SHP77 treated with DMSO at 0.1 percent for 48 hours (cell line): ENCODE measurements at places on chromosomes 7 and 10.

DNA sequence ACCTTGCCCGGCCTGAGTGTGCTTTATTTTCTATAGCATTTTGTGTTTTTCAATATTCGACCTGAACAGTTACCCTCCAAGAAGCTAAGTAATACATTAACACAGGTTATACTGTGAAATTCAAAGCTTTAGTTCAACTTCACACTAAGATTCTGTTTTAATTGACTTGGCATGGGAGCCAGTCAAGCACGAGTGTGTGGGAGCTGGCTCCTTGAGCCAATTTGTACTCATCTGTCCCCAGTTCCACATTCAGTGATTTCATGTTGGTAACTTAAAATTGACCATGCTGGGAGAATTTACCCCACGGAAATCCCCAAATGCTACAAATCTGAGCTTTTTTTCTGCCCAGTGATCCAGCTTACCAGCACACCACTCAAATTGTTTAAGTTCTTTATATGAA, 20.3 kb downstream of the TSPAN12 start:
- DNase-seq, result no peak

DNA sequence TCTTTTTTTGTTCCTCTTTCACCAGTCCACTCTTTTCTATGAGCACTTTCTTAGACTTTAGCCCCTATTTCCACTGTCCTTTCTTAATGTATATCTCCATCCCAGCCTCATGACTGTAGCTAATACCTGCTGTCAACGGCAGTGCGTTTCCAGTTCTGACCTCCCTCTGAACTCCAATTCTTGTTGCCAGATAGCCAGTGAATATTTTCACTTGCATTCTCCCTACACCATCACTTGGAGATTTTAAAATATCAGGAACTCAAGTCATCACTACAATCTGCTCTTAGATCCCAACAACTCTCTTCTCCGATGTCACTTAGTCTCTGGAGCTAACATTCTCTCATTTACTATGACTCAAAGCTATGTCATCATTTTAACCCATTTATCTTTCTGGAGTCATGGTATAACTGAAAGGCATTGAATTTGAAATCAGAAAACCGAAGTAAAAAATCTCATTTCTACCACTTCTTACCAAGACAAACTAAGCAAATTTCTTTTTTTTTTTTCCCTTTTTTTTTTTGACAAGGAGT, 5.1 kb upstream of the SLC16A12 start:
- no peak for DNase-seq

DNA sequence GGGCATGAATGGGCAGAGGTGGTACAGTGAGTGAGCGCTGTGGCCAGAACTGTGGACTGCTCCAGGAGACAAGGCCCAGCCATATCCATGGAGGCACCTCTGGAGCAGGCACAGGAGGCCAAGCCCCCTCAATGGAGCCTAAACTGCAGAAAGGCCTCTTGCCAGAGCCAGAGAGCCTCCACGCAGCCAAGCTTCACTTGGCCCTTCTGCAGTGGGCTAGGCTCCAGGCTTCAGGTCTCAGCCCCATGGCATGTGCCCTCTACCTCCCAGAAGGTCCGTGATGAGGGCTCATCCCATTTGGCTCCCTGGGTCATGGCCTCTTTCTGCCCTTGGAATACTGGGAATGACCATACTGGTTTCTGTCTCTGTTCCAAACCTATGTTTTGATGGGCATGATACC, 8.9 kb downstream of the PDE1C start:
- no peak for DNase-seq

- peak; percentile 63 for DNase-seq
These were observed 132.2 kb downstream of the MAD1L1 start for GRCh38 chr7:2100278-2101208.

DNA sequence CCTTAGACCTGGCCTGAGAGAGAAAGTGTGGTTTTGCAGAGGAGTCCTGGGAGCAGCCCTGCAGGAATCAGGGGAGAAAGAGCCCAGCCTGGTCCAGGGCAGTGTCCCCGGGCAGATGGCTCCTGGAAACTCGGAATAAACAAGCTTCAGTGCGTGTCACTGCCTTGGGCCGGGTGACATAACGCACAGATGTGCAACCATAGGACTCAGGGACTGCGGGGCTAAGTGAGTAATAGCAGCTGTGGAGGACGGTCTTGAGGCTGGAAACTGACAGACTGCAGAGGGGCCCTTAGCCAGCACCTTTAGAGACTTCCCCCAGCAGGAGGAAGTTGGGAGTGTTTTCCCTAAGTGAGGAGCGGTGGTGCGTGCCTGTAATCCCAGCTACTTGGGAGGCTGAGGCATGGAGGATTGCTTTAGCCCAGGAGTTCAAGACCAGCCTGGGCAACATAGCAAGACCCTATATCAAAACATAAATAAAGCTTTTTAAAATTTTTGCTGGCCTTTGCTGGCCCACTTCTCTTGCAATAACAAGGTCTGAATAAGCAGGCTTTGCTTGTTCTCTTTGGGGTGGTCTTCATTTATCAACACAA, 5.3 kb upstream of the CLIP2 start:
- DNase-seq, result no peak

DNA sequence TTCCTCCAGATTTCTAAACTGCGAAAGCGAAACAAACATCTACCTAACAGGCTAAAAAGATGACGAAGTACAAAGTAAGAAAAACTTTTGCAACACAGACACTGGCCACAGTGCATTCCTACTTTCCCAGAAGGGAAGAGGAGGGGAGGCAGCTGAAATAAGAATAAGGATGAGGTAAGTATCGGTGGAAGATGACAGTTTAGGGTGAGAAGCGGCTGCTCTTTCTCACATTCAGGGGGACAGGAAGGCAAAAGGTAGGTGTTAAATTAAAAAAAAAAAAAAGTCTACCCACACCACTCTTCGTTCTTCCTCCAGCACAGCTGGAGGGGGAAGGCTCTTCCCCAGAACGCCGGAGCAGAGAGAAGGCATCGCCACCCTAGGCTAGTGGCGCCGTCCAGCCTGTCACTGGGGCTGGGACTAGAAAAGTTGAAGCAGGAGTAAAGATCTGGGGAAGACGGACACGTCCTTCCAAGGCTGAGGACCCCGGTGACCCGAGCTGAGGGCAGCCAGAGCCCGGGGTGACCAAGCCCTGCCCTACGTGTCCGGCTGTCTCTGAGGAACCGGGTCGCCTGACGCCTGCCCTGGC, 846 bp downstream of the DNAJC1 start:
- DNase-seq, result no peak

DNA sequence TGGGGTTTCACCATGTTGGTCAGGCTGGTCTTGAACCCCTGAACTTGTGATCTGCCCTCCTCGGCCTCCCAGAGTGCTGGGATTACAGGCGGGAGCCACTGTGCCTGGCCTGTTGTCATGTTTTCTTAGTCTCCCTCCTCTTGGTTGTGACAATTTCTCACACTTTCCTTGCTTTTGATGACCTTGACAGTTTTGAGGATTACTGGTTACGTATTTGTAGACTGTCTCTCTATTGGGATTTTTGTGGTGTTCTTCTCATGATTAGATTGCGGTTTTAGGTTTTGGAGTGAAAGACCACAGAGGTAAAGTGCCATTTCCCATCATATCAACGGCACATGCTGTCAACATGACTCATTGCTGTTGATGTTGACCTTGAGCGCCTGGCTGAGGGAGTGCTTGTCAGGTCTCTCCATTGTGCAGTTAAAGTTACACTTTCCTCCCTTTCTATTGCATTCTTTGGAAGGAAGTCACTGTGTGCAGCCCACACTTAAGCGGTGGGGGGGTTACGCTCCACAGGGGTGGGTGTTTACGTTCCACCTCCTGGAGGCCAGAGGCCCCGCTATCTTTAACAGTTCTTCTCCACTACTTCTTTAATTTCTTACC, 10.8 kb downstream of the NEURL1 start:
- DNase-seq, result no peak

GRCh38 chr7:121916211-121916610, 43.2 kb downstream of the PTPRZ1 start:
- DNase-seq, result no peak

DNA sequence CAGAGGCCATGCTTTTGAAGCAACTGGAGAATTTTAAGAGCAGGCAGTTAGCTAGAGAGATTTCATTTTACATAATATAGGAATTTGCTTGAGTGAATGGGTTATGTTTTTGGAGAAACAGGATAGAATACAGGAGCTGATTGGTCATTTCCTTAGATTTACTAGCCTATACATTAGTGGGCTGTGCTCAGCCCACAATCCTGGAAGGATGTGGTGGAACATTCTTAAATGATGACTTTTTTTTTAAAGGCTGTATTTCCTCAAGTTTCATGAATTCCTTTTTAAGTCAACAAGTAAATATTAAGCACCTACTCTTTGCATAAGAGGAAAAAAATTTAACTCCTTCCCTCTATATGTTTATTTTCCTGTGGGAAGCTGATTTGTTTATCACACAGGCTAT, 314.4 kb upstream of the BMPER start:
- DNase-seq, result no peak

DNA sequence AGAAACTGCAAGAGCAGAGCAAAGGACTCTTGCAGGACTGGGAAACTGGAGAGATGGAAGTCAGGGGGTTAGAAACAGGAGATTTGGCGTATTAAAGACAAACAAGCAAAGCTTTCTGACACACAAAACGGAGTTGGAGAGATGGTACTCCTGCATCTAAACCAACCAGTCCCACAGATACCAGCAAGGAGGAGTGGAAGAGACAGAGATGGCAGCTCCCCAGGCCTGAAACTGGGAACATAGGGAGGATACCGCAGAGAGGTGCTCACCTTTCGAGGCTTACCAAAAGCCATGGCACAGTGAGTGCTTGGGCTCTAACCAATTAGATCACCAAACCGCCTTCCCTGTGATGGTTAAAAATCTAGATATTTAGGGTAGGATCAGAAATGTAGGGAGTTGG, 4.8 kb upstream of the MBL2 start:
- no peak for DNase-seq

GRCh38 chr10:11760861-11761260, 18.7 kb downstream of the ECHDC3 start:
- DNase-seq, result no peak

DNA sequence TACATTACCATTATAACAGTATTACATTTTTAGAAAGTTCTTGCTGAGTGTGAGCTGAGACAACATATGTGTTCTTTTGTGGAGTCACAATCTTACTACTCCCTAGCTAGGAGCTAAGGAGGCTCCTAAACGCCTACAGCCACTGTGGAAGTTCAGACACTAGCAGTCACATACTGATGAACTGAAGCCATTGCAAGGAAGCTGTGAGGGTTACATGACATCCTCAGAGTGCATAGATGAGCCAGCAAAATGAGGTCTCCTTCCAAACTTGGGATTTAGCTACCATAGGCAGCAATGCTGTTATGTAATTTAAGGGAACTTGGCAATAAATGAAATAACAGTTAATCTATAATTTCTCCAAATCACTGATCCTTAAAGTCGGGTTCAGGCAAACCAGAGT, 10.8 kb upstream of the ST7 start:
- DNase-seq, result no peak

DNA sequence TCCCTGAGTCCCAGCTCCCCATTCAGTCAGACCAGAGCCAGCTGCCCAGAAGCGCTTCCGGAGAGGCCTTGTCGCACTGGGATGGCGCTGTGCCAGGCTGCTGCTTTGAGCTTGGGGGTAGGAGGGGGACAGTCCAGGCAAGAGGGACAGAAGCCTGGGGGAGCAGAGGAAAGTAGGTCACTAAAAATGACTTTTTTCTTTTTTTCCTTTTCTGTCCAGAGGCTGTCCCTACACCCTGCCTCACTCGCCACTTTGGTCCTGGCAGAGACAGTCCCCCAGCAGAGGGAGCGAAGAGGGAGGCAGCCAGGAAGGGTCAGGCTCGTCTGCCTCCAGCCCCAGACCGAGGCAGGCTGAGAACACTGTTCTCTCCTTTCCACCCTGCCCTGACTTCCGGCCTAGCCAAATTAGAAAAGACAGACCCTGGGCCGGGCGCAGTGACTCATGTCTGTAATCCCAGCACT, 15.8 kb upstream of the TRIM8 start:
- peak; percentile 63 for DNase-seq

DNA sequence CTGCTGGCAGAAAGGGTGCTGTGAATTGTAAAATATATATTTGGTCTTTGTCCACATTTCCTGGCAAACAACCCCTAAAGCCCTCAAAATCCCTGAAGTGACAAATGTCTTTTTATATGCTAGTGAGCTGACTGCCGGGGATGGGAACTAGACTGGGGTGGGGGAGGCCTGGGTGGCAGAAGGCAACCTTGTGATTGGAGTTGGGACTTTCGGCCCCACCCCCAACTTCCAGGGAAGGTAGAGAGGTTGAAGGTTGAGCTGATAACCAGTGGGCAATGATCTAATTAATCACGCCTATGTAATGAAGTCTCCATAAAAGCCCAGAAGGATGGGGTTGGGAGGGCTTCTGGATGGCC, 2.7 kb downstream of the EPHA1 start:
- no peak for DNase-seq

DNA sequence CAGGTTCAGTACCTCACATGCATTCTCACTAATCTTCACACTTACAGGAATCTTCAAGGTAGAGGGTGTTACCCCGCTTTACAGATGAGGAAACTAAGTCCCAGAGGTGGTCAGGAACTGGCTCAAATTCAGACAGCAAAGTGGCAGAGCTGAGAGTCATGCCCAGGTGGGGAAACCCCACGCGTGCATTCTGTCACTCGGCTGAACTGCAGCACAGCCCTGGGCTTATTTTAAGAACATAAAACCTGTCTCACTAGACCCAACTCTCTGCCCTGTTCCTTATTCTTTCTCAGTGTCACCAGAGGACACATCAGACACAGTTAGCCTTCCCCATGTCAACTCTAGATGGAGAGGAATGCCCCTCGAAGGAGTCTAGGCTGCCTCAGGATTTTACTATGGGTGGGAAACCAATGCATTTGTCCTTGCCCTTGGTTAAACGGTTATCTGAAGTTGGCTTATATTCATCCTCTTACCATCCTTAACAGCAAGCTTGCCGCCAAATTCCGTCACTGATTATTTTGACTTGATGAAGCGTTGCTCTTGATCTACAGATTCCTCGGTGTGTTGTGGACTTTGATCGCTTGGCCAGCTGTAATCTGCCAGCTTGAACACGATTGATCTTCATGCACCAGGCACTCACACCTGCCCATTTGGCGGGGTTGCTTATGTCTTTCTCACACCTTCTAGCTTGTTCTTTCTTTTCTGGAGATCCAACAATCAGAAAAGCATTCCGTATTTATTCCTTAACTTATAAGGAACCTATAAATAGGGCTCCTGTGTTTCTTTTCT, 627.9 kb downstream of the SDK1 start:
- no peak for DNase-seq

DNA sequence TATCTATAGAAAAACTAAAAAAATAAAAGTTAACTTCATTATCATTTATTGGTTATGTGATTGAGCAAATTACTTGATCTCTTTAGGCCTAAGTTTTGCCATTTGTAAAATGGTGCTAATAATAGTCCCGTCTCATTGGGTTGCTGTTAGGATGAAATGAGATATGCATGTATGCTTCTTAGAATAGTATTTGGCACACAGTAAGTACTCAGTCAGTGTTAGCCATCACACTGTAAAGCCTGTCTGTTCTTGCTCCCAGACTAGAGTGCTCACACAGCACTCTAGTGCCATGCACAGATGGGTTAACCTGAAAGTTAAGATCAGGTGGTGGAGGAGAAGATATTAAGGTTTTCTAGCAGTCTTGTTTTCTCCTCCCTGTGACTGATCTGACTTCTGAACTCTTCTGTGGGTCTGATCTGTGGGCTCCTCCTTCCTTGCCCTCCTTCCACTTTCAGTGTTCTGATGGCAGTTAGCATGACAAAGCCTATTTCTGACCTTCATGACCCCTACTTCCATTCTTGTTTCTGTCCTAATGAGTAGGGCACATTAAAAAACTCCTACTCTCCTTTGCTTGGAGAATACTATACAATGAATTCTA, 167.5 kb downstream of the RNLS start:
- DNase-seq, result no peak
